Type B pancreatic cell (in vitro differentiated cells): ENCODE measurements at places on chromosomes 5 and 9. TPM values are rescaled to one million over a fixed set of nuclear protein-coding genes. Genes with fewer than 3 reads are reported as not detected.

- peaks cover 10% of the 10 kb centered on the region for H3K4me1 ChIP-seq
- no peaks in the 10 kb centered on the region for H3K36me3 ChIP-seq
- H3K27ac ChIP-seq: no peak overlapping the region
- H3K4me3 ChIP-seq: no peak overlapping the region
These were observed 38.9 kb downstream of the SNX30 start for GRCh38 chr9:112789473-112789872.

- peaks cover 14% of the 10 kb centered on the region for H3K27me3 ChIP-seq
- no peaks in the 10 kb centered on the region for H3K36me3 ChIP-seq
- H3K4me3 ChIP-seq: no peak overlapping the region
- no peak overlapping the region for H3K27ac ChIP-seq
- DNase-seq: no peak
These were observed 80.8 kb downstream of the RORB start for GRCh38 chr9:74577956-74578355.

GRCh38 chr9:33032292-33032691 is 7.2 kb downstream of the DNAJA1 start:
- H3K36me3 ChIP-seq: peaks cover 54% of the 10 kb centered on the region
- H3K27ac ChIP-seq: no peak overlapping the region
- DNase-seq: no peak
- no peaks in the 10 kb centered on the region for H3K27me3 ChIP-seq
- H3K4me3 ChIP-seq: no peak overlapping the region

DNA sequence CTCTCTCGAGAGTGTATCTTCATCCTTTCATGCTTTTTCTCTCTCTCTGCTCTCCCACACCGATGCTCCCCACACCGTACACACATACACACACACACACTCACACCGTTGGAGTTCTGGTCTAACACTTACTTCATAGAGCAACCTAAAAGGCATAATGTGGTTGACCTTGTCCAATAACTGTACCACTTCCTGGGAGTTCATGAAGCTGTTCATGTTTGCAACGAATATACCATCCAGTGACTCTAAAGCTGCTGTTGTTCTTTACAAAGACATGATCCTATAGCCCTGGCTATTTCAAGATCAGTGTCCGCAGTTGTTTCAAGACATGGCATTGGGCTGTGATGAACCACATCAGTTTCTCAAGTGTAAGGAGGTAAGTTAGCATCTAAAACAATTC is 10.0 kb downstream of the MEF2C start:
- H3K27ac ChIP-seq: no peak overlapping the region
- H3K27me3 ChIP-seq: peaks cover 5% of the 10 kb centered on the region
- no peaks in the 10 kb centered on the region for H3K36me3 ChIP-seq
- H3K4me3 ChIP-seq: no peak overlapping the region

GRCh38 chr5:757931-758697 is 26.4 kb downstream of the ZDHHC11B start:
- peak; percentile 76 for DNase-seq
- no peaks in the 10 kb centered on the region for H3K36me3 ChIP-seq
- peaks cover 23% of the 10 kb centered on the region for H3K4me1 ChIP-seq
- H3K27ac ChIP-seq: peak overlapping the region; percentile 93

- no peaks in the 10 kb centered on the region for H3K36me3 ChIP-seq
- peaks cover 14% of the 10 kb centered on the region for H3K4me1 ChIP-seq
- no peak for DNase-seq
- peak overlapping the region; percentile 55 for H3K4me3 ChIP-seq
- H3K27me3 ChIP-seq: peaks cover 30% of the 10 kb centered on the region
- peak overlapping the region; percentile 25 for H3K27ac ChIP-seq
These were observed 22.6 kb downstream of the ASS1 start for GRCh38 chr9:130467316-130467715.

- H3K27me3 ChIP-seq: no peaks in the 10 kb centered on the region
- H3K4me1 ChIP-seq: peaks cover 45% of the 10 kb centered on the region
- no peak for DNase-seq
These were observed 42.8 kb downstream of the WWC1 start for GRCh38 chr5:168334280-168334679.

- peaks cover 70% of the 10 kb centered on the region for H3K4me1 ChIP-seq
- no peak overlapping the region for H3K27ac ChIP-seq
- no peaks in the 10 kb centered on the region for H3K27me3 ChIP-seq
These were observed 70.4 kb downstream of the NFIB start for GRCh38 chr9:14243514-14244042.

DNA sequence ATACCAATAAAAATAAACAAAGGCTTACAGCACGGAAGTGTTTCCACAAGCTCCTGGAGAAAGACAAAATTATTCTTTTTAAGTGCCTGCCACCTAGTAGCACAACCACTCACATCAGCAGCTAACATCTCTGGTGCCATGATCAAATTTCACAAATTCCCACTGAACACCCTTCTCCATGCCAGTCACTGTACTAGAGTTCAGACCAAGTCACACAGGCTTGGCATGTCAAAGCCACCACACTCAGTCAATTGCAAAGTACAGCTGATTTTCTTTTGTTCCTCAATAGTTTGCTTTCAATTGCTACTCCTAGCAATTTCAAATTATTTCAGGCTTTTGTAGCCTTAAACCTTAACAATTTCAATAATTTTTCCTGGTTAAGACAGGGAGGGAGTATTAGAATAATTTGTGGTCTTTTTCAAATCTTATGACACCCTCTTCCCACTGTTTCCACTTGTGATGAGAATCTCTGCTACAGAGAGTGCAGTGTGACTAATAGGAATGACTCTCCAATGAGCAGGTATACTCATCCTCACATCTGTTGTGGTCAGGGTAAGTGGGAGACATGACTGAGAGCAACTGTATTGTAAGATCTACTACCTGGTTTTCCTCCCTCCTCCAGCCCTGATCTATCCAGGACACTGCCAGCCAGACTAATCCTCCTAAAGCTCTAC is 46.2 kb downstream of the RNF145 start:
- H3K36me3 ChIP-seq: peaks cover 20% of the 10 kb centered on the region
- no peak overlapping the region for H3K27ac ChIP-seq
- no peak overlapping the region for H3K4me3 ChIP-seq
- DNase-seq: no peak
- H3K4me1 ChIP-seq: no peaks in the 10 kb centered on the region

GRCh38 chr5:139068494-139069151 is 129.5 kb downstream of the SIL1 start:
- DNase-seq: no peak
- no peak overlapping the region for H3K4me3 ChIP-seq
- no peaks in the 10 kb centered on the region for H3K27me3 ChIP-seq
- H3K4me1 ChIP-seq: peaks cover 23% of the 10 kb centered on the region

GRCh38 chr5:66701244-66701643 is 105.1 kb downstream of the MAST4 start:
- no peak overlapping the region for H3K27ac ChIP-seq
- H3K36me3 ChIP-seq: no peaks in the 10 kb centered on the region
- DNase-seq: no peak
- peaks cover 5% of the 10 kb centered on the region for H3K27me3 ChIP-seq
- no peak overlapping the region for H3K4me3 ChIP-seq

DNA sequence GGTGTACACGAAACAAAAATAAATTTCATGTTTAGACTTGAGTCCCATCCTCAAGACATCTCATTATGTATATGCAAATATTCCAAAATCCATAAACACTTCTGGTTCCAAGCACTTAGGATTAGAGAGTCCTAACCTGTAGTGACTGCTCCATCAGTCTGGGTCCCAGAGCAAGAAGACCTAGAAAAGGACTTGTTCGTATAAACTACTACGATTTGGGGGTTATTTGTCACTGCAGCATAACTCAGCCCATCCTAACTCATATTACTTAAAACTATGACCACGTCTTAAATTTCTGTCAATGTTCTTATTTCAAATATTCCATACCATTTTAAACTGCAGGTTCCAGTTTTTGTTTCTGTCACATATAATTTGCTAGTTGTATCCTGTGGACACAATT is 463.0 kb downstream of the AGTPBP1 start:
- no peak for DNase-seq
- no peak overlapping the region for H3K4me3 ChIP-seq
- H3K27ac ChIP-seq: no peak overlapping the region

- peaks cover 3% of the 10 kb centered on the region for H3K36me3 ChIP-seq
- H3K4me1 ChIP-seq: peaks cover 7% of the 10 kb centered on the region
- peaks cover 3% of the 10 kb centered on the region for H3K27me3 ChIP-seq
- H3K4me3 ChIP-seq: no peak overlapping the region
- no peak overlapping the region for H3K27ac ChIP-seq
These were observed 124.0 kb upstream of the EFNA5 start for GRCh38 chr5:107794741-107795140.

DNA sequence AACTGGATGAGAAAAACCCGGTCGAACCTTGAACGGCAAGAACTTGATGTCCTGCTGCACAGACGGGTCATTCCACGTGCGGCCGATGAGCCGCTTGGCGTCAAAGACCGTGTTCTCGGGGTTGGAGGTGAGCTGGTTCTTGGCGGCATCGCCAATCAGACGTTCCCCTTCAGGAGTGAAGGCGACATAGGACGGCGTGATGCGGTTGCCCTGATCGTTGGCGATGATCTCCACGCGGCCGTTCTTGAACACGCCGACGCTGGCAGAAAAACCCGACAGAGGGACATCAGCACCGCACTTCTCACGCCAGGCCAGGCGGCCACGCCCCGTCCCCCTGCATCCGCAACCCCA is 519 bp downstream of the HSPA5 start:
- peaks cover 47% of the 10 kb centered on the region for H3K36me3 ChIP-seq
- peak overlapping the region; percentile 97 for H3K27ac ChIP-seq
- no peak for DNase-seq
- peaks cover 6% of the 10 kb centered on the region for H3K27me3 ChIP-seq

GRCh38 chr5:179869641-179870402 is 11.2 kb upstream of the MRNIP start:
- no peak overlapping the region for H3K4me3 ChIP-seq
- no peak overlapping the region for H3K27ac ChIP-seq
- no peaks in the 10 kb centered on the region for H3K27me3 ChIP-seq

- H3K27ac ChIP-seq: no peak overlapping the region
- H3K27me3 ChIP-seq: no peaks in the 10 kb centered on the region
- DNase-seq: no peak
- no peak overlapping the region for H3K4me3 ChIP-seq
- H3K4me1 ChIP-seq: no peaks in the 10 kb centered on the region
These were observed 327.2 kb upstream of the NREP start for GRCh38 chr5:112084149-112084548.

DNA sequence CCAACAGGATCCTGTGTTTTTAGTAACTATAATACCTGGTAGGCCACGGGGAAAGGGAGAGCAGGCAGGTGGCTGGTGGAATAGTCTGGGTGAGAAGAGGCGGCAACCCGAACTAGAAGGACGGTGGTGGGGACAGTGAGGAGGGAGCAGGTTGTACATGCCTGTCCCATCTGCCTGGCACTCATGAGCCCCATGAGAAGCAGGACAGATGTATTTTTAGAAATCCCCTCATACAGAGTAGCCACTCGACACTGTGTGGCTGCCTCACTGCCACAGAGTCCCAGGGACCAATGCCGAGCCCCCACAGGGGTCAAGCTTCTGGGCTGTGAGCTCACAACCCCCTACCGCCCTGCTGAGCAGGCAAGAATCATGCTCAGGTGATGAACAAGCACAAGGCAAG is 136.6 kb downstream of the SEC61B start:
- peaks cover 37% of the 10 kb centered on the region for H3K27me3 ChIP-seq
- no peak overlapping the region for H3K27ac ChIP-seq
- no peaks in the 10 kb centered on the region for H3K36me3 ChIP-seq
- no peak for DNase-seq
- H3K4me3 ChIP-seq: no peak overlapping the region
- H3K4me1 ChIP-seq: no peaks in the 10 kb centered on the region

- H3K4me3 ChIP-seq: no peak overlapping the region
- H3K4me1 ChIP-seq: no peaks in the 10 kb centered on the region
- H3K27me3 ChIP-seq: no peaks in the 10 kb centered on the region
- H3K27ac ChIP-seq: no peak overlapping the region
- no peak for DNase-seq
These were observed 83.9 kb downstream of the KCTD16 start for GRCh38 chr5:144254552-144254951.

GRCh38 chr9:14179449-14179848 is 134.5 kb downstream of the NFIB start:
- H3K4me1 ChIP-seq: peaks cover 21% of the 10 kb centered on the region
- peaks cover 38% of the 10 kb centered on the region for H3K36me3 ChIP-seq
- no peak overlapping the region for H3K27ac ChIP-seq

DNA sequence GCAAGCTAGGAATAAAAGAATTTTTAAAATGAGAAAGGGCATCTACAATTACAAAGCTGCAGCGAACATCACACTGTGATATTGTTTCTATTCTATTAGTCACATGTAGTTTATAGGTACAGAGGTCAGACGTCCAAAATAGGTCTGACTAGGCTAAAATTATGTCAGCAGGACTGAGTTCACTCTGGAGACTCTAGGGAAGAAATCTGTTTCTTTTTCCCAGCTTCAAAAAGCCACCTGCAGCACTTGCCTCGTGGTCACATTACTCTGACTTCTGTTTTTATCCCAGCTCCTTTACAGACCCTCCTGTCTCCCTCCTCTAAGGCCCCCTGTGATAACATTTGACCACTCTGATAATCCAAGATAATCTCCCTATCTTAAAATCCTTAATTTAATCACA is 5.1 kb upstream of the CKS2 start:
- peaks cover 4% of the 10 kb centered on the region for H3K27me3 ChIP-seq
- no peak overlapping the region for H3K4me3 ChIP-seq
- peaks cover 11% of the 10 kb centered on the region for H3K36me3 ChIP-seq

DNA sequence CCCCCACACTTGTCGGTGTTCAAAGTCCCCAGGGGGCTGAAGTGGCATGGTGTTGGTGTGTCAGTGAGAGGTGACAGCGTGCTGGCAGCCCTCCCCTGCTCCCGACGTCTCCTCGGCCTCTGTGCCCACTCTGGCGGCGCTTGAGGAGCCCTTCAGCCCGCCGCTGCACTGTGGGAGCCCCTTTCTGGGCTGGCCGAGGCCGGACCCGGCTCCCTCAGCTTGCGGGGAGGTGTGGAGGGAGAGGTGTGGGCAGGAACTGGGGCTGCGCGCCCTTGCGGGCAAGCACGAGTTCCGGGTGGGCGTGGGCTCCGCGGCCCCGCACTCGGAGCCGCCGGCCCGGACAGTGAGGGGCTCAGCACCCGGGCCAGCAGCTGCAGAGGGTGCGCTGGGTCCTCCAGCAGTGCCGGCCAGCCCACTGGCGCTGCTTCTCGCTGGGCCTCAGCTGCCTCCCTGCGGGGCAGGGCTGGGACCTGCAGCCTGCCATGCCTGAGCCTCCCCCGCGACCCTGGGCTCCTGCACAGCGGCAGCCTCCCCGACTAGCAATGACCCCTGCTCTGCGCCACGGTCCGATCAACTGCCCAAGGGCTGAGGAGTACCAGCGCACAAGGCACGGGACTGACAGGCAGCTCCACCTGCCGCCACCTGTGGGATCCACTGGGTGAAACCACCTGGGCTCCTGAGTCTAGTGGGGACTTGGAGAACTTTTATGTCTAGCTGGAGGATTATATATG is 224.1 kb upstream of the RIOK2 start:
- no peaks in the 10 kb centered on the region for H3K36me3 ChIP-seq
- no peaks in the 10 kb centered on the region for H3K4me1 ChIP-seq
- DNase-seq: no peak
- no peak overlapping the region for H3K4me3 ChIP-seq
- no peak overlapping the region for H3K27ac ChIP-seq
- H3K27me3 ChIP-seq: no peaks in the 10 kb centered on the region

- H3K27me3 ChIP-seq: no peaks in the 10 kb centered on the region
- H3K4me3 ChIP-seq: peak overlapping the region; percentile 30
- H3K36me3 ChIP-seq: no peaks in the 10 kb centered on the region
- no peak overlapping the region for H3K27ac ChIP-seq
- H3K4me1 ChIP-seq: peaks cover 30% of the 10 kb centered on the region
These were observed 289.7 kb upstream of the SEMA6A start for GRCh38 chr5:116864157-116864837.

PCDHB16 gene
- total RNA-seq: 3.1 and 6.9 TPM in 2 replicates

SUSD3 gene
- 1.5 and 3.8 TPM in 2 replicates for total RNA-seq

TCERG1 gene
- 72.8 and 101 TPM in 2 replicates for total RNA-seq

NDUFS6 gene
- total RNA-seq: 33.8 and 37.7 TPM in 2 replicates

HK3 gene
- total RNA-seq: 0.77 TPM in 1 of 2 replicates, not detected in the other

PCA3 gene
- 0.33 TPM in 1 of 2 replicates, not detected in the other for total RNA-seq

G3BP1 gene
- total RNA-seq: 218 and 241 TPM in 2 replicates

CORO2A gene
- total RNA-seq: 9.9 and 28.5 TPM in 2 replicates

CAVIN4 gene
- total RNA-seq: 1.7 and 6.1 TPM in 2 replicates

CCNI2 gene
- 0.76 and 1.4 TPM in 2 replicates for total RNA-seq
